ENCODE measurements at places on chromosomes 5 and 9.

GRCh38 chr9:131943351-131943841 lies 136.3 kb downstream of the MED27 start:
- no peak for DNase-seq

- DNase-seq, result no peak
Observed at GRCh38 chr9:91884696-91885687, 65.0 kb downstream of the ROR2 start.

DNA sequence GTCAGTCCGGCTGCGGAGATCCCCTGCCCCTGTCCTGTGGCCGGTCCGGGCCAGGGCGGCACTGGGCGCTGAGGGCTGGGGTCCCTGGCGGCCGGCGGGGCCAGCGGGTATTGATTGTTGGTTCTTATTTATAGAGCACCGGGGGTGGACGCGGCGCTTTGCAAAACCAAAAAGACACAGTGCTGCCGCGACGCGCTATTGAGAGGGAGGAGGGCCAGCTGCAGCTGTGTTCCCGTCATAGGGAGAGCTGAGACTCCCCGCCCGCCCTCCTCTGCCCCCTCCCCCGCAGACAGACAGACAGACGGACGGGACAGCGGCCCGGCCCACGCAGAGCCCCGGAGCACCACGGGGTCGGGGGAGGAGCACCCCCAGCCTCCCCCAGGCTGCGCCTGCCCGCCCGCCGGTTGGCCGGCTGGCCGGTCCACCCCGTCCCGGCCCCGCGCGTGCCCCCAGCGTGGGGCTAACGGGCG lies 2.5 kb downstream of the LRRC26 start:
- DNase-seq, result peak; percentile 60

DNA sequence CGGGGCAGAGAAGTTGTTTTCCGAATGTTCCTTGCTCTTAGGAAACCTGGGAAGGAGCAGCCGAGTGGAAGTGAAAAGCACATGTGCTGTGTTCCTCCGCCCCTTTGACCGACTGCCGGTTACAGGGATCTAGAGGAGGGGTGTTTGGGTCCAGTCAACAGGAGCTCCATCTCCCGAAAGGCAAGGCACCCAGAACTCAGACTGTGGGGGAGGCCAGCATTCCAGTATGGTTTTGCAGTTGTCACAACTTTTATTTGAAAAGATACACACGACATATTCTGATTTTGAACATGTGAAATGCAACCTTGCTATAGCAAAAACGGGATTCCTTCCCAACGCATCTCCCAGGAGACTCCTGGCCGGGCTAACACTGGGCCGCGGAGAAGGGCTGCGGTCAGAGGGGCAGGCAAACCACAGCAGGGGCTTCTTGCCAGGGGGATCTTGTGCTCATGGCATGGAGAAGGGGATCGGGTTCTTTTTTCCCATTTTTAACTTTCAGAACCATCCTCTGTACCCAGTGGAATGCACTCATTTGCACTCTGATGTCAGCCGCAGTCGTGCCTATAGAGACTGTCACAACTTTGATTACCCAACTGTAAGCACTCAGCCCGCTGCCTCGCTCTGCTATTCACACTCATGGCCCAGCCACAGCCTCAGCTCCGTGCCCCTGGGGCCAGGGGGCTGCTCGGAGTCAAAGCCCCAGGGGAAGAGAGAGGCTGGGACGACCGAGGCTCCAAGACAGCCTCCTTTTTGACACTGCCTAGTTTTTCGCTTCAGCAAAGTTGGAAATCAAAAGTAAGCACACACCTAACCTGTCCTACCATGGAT lies 3.9 kb downstream of the QRFP start:
- no peak for DNase-seq

DNA sequence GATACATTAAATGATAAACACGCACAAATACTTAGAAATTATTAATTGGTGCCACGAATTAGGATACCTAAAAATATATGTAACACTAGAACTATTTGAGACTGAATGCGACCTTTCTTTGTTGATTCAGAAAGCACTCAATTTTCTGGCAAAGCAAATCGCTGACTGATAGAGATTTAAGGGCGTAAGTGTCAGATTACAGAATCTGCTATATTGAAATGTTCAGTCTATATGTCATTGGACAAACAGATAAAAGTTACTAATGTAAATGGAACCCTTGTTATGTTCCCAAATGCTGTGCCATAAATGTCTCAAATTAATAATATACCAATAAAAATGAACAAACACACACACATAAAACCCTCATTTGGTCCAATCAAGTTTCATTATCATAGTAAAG lies 137.9 kb downstream of the MPDZ start:
- DNase-seq, result no peak

- DNase-seq, result no peak
Observed at GRCh38 chr5:62041156-62041756, 264.8 kb upstream of the KIF2A start.

DNA sequence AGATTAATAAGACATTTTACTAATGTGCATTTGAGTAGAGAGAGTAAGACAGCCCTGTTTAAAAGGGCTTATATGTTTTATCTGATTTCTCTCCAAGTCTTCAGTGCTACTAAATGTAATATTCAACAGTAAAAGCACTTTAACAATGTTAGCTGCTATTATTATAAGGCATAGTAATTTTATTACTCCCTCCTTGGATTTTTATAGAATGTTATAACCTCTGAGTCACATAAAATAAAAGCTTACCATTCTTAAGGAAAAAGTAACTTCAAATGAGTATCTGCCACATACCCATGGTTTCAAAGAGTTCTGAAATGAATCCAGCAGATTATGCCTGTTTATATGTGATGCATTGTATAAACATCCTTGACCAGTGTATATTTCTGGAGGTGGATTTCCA lies 19.0 kb downstream of the SPDL1 start:
- DNase-seq, result no peak

DNA sequence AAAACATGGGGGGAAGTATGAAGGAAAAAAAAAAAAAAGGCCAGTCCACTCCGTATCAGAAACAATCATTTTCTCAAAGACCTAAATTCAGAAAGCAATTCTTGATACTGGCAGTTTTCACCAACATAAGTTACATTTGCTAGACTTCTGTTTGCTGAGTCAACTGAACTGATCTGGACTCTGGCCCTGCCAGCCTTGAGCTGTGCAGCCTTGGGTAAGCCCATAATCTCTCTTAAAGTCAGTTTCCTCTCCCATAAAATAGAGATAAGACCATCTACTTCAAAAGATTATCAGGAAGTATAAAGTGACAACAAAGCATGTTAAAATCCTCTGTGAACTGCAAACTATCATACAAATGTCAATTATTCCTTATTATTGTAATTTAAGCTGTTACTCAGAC lies 106.8 kb downstream of the MAPKAP1 start:
- no peak for DNase-seq

DNA sequence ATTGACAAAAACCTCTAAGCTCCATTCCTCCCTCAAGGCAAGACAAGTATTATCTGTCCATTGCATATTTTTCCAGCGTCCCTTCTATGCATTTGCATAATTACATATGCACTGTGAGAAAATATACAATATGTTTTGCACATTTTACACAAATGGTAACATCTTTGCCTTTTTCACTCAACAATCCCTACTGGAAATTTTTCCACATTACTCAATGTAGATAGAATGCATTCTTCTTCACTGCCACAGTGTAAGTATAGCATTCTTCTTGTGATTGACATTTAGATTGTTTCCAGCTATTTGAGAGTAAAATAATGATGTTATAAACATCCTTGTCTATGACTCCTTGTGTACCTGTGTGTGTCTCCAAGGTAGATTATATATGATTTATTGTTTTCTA lies 205.0 kb downstream of the SLIT3 start:
- no peak for DNase-seq

DNA sequence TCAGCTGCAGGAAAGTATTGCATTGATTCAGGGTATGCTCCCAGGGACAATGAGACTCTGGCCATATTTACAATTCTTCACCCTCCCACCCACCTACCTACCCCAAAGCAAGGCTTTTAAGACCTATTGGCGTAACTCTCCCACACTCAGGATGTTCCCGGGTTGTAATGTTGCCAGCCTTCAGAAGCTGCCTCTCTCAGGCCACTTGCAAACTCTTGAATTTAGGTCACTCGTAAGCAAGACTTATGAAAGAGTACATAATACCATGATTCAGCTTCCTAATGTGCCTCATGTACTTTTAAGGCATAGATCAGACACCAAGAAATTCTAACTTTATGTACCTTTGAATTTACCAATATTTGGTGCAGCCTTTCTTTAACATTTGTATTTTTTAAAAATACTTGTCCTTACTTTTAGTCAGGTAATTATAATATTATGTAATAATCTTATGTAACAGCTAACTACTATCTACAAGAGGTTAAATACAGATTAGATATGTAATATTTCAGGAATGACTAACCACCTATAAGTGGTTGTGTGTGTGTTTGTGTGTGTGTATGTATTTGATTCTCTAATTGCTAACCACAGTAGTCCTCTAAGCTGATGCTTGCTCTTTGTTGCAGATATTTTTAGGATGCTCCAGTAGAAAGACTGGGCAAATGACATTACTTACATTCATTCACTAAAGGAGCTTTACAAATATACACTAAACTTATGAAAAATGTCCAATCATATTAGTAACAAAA lies 630.5 kb upstream of the MEF2C start:
- no peak for DNase-seq

Data from SK-N-SH (cell line).